ENCODE measurements at places on chromosomes 2 and 18. TPM values are rescaled to one million over a fixed set of nuclear protein-coding genes. Genes with fewer than 3 reads are reported as not detected.

The C18orf54 gene
- total RNA-seq = 8.2 TPM

The MYO1B gene
- 85.2 TPM for total RNA-seq

The SCN2A gene
- total RNA-seq = 160 TPM

The ARHGEF33 gene
- 2.4 TPM for total RNA-seq

The PJVK gene
- total RNA-seq = 2.4 TPM

The CPLX4 gene
- not detected for total RNA-seq

The SRD5A2 gene
- total RNA-seq = not detected

The TIGD1 gene
- 10.6 TPM for total RNA-seq

The SERPINB11 gene
- not detected for total RNA-seq

The CHST10 gene
- total RNA-seq = 82.3 TPM

The ANKRD30B gene
- 3.3 TPM for total RNA-seq

The SLC23A3 gene
- total RNA-seq = under 0.01 TPM

The SLC4A5 gene
- total RNA-seq = 1.2 TPM

The LCT gene
- not detected for total RNA-seq

The PTPN4 gene
- total RNA-seq = 175 TPM

The IHH gene
- 0.41 TPM for total RNA-seq

The RPRM gene
- 154 TPM for total RNA-seq

The ELAC1 gene
- 11.0 TPM for total RNA-seq

The CYP1B1 gene
- 7.3 TPM for total RNA-seq

The RBBP8 gene
- total RNA-seq = 26.9 TPM

The PSMD14 gene
- total RNA-seq = 84.4 TPM

The TUBB8B gene
- not detected for total RNA-seq

The ZNF516 gene
- 14.3 TPM for total RNA-seq

The ZBTB7C gene
- 1.6 TPM for total RNA-seq

The DCDC2C gene
- 1.2 TPM for total RNA-seq

The DLGAP1 gene
- total RNA-seq = 57.1 TPM

The GKN2 gene
- not detected for total RNA-seq

The RNMT gene
- 41.2 TPM for total RNA-seq

The SP140 gene
- total RNA-seq = 0.82 TPM

The FHL2 gene
- total RNA-seq = 2.4 TPM

The SLC9A4 gene
- total RNA-seq = under 0.01 TPM

The FAM228A gene
- total RNA-seq = 3.3 TPM

The GREB1 gene
- 3.7 TPM for total RNA-seq

The AOX1 gene
- total RNA-seq = 0.82 TPM

The ACTG2 gene
- 0.82 TPM for total RNA-seq

The SH2D6 gene
- 0.41 TPM for total RNA-seq

The CIB4 gene
- not detected for total RNA-seq

The HDLBP gene
- 159 TPM for total RNA-seq

The AMER3 gene
- 44.0 TPM for total RNA-seq

The CD226 gene
- total RNA-seq = 0.82 TPM

The RBM43 gene
- total RNA-seq = 2.0 TPM

The GMPPA gene
- 13.0 TPM for total RNA-seq

The SPAST gene
- total RNA-seq = 293 TPM

The TNP1 gene
- total RNA-seq = not detected

The OR6B2 gene
- not detected for total RNA-seq

All from frontal cortex (tissue), 4 donors.